Aorta (tissue), 5 donors: ENCODE measurements at places on chromosomes 6 and 20. TPM values are rescaled to one million over a fixed set of nuclear protein-coding genes. Genes with fewer than 3 reads are reported as not detected.
A peak's percentile ranks its signal among the peaks of the same experiment; 100 is the strongest.

The SLC32A1 gene
- total RNA-seq, result not detected

DNA sequence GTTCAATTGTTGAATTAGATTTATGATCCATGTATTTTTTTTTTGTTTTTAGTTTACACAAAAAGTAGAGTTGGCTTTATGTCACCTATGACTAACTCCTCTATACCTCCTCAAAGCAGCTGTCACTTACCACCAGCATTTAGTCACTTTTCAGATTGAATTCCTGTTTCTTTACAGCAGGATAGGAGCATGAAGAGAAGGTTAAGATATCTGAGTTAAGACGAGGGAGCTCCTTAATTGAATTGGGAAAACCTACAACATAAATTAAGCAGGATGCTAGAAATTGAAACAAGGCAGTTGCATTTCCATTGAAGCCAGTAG, 237.2 kb downstream of the FARS2 start:
- no peaks in the 10 kb centered on the region for H3K36me3 ChIP-seq
- no peaks in the 10 kb centered on the region for H3K27me3 ChIP-seq
- no peaks in the 10 kb centered on the region for H3K4me1 ChIP-seq
- no peak overlapping the region for H3K4me3 ChIP-seq
- DNase-seq, result no peak
- no peak overlapping the region for H3K27ac ChIP-seq

The SMLR1 gene
- total RNA-seq, result not detected

The TBX18 gene
- total RNA-seq, result 58.6 TPM

DNA sequence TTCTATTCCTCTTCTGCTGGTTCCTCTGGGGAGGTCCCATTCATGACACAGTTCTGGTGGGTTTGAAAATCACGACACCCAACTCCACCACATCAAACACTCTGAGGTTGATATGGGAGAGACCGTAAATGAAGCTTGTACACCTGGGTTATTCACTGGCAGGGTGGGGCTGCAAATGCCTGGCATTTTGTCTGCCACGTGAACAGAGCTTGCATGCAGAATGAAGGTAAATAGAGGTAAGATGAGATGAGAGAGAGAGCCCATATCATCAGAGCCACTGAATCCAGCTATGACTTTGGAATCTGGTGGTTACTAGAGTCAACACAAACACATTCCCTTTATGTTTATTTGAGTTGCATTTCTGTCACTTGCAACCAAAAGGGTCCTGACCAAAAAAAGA, 97.4 kb downstream of the BANF2 start:
- no peaks in the 10 kb centered on the region for H3K27me3 ChIP-seq
- no peaks in the 10 kb centered on the region for H3K4me1 ChIP-seq
- no peak for DNase-seq
- H3K27ac ChIP-seq, result no peak overlapping the region
- no peaks in the 10 kb centered on the region for H3K36me3 ChIP-seq

- H3K36me3 ChIP-seq, result no peaks in the 10 kb centered on the region
- no peaks in the 10 kb centered on the region for H3K27me3 ChIP-seq
- H3K4me3 ChIP-seq, result no peak overlapping the region
- no peak for DNase-seq
Observed at GRCh38 chr6:146029573-146030184, 817 bp downstream of the GRM1 start.

DNA sequence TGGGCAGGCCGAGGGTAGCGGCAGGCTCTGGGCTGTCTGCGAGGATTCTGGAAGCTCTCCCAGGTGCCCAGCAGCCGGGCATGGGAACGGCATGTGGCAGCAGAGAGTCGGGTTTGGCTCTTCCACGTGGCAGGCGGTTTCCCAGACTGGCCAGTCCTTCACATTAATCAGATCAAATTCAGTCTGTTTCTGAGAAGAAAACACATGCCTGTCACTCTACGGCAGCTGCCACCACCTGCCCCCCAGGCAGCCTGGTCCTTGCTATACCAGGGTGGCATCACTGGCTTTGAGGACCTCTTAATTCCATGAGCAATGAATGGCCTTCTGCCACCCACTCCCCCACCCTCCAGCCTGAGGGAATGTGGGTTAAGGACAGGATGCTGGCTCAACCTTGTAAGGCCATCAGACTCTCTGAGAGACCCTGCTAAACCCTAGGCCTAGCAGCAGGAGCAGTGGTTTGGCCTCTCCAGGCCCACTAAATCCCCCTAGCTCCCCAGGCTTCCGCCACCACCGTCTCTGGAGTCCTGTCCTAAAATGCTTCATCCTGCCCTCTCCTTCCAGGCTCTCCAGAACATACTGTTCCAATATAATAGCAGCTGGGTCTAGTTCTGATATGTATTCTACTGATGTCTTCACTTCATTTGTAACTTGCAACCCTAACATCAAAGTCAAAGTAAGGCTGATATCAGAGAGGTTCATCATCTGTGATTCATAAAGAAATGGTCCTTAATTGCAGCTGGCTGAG, 47.8 kb downstream of the PLCG1 start:
- H3K27me3 ChIP-seq, result no peaks in the 10 kb centered on the region
- no peak overlapping the region for H3K4me3 ChIP-seq
- no peak overlapping the region for H3K27ac ChIP-seq

DNA sequence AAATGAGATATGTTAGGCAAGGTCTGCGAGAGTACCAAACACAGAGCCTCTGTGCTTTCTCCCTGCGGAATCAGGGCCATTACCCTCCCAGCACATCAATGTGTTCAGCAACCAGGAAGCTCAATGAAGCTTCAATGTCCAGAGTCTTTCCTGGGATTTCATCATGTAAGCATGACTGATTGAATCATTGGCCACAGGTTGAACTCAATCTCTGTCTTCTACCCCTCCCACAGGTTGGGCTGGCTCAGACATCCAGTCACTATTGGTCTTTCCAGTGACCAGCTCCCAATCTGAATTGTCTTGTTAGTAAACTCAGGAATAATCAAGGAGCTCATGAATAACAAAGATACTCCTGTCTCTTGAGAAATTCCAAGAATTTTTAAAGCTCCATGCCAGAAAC, 2.7 kb upstream of the DTD1 start:
- no peaks in the 10 kb centered on the region for H3K36me3 ChIP-seq
- no peaks in the 10 kb centered on the region for H3K27me3 ChIP-seq
- no peak overlapping the region for H3K4me3 ChIP-seq
- H3K4me1 ChIP-seq, result no peaks in the 10 kb centered on the region
- H3K27ac ChIP-seq, result no peak overlapping the region
- DNase-seq, result no peak

- H3K27me3 ChIP-seq, result no peaks in the 10 kb centered on the region
- no peak overlapping the region for H3K27ac ChIP-seq
- H3K36me3 ChIP-seq, result no peaks in the 10 kb centered on the region
- no peak overlapping the region for H3K4me3 ChIP-seq
- DNase-seq, result peak; percentile 82
Observed at GRCh38 chr20:51624157-51624731, 81.7 kb upstream of the NFATC2 start.

DNA sequence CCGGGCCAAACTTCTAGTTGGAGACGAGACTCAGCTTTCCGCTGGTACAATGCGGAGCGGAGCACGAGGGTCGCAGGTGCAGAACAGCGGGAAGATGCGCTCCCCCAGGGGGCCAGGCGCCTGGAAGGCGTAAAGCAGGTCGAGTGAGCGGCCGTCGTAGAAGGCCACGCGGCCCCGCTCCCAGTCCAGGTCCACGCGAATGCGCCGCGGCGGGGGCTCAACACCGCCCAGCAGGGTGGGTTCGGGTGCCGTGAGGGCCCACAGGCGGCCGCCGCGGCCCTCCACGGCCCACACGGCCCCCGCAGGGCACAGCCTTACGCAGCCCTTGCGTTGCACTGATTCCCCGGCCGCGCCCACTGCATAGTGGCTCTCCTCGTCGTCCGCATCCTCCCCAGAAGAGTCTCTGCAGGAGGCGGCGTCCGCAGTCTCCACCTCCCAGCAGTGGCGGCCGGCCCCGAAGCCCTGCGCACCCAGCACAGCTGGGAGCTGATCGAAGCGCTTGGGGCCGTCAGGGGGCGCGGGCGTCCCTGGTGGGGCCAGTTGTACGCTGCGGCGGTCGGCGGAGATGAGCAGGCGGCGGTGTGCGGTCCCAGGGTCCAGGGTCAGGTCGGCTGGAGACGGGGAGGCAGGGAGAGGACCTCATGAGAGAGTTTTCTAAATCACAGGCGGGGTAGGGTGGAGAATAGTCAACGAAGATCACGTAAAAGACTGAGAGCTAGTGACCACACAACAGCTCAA, 4.3 kb downstream of the PPP1R11 start:
- no peak overlapping the region for H3K4me3 ChIP-seq
- H3K36me3 ChIP-seq, result no peaks in the 10 kb centered on the region
- H3K4me1 ChIP-seq, result no peaks in the 10 kb centered on the region
- DNase-seq, result peak; percentile 54

DNA sequence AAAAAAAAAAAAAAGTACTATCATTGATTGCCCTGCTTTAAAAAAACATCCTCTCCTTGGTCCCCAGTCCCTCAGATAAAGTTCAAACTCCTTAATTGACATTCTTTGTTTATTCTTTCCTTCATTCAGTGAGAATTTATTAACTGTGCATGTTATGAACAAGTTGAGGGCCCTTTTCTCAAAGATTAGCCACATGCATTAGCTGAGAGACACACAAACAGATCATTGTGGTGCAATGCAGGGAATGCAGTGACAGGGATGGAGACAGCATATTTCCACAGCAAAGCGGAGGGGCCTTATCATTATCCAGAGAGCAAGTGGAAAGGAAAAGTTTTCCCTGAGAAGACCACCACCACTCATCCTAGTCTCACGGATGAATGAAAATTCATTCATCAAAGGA, 21.9 kb upstream of the IPCEF1 start:
- no peaks in the 10 kb centered on the region for H3K36me3 ChIP-seq
- no peaks in the 10 kb centered on the region for H3K27me3 ChIP-seq
- no peak overlapping the region for H3K27ac ChIP-seq

The C4A gene
- total RNA-seq, result 146 TPM

- no peaks in the 10 kb centered on the region for H3K4me1 ChIP-seq
- no peak for DNase-seq
- no peak overlapping the region for H3K27ac ChIP-seq
- H3K4me3 ChIP-seq, result no peak overlapping the region
Observed at GRCh38 chr20:25629816-25630499, 6.1 kb upstream of the NANP start.

DNA sequence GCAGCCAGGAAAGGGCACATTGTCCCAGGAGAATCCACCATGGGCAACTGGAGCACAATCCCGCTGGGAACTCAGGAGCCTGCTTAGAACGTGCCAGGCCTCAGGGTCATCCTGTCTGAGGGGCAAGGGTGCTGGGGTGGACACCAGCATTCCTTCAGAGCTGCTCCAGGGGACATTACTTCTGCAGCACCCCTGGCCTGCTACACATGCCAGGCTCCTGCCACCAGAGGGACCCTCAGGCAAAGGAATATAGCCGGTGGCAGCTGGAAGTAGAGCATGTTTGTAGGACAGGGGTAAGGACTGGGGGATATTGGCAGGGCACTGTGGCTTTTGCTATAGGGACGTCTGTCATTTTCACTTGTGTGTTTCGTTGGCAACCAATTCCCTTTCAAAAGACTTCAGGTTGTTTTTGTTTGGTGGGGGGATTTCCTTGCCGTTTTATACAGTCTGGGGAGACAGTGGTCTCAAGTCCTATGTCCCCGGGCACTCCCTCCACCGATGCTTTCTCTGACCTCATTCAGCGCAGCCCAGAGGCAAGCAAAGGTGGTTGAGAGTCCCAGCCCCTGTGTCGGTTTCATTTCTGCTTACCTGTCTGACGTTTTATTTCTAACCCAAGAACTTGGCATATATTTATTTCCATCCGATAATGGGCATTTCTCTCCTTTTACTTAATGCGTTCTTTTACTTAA, 130.8 kb downstream of the JPH2 start:
- peak; percentile 46 for DNase-seq
- no peak overlapping the region for H3K4me3 ChIP-seq
- peaks cover 2% of the 10 kb centered on the region for H3K36me3 ChIP-seq
- no peaks in the 10 kb centered on the region for H3K27me3 ChIP-seq

The DEFB124 gene
- total RNA-seq, result 7.6 TPM

- no peak overlapping the region for H3K27ac ChIP-seq
- H3K4me1 ChIP-seq, result peaks cover 2% of the 10 kb centered on the region
- no peak overlapping the region for H3K4me3 ChIP-seq
- DNase-seq, result no peak
- H3K36me3 ChIP-seq, result no peaks in the 10 kb centered on the region
- no peaks in the 10 kb centered on the region for H3K27me3 ChIP-seq
Observed at GRCh38 chr6:108254433-108255410, 6.1 kb downstream of the SNX3 start.

- H3K4me3 ChIP-seq, result no peak overlapping the region
- H3K4me1 ChIP-seq, result no peaks in the 10 kb centered on the region
- H3K27ac ChIP-seq, result no peak overlapping the region
- no peak for DNase-seq
Observed at GRCh38 chr6:114024746-114025145, 53.8 kb upstream of the HDAC2 start.

The SLPI gene
- total RNA-seq, result 151 TPM

DNA sequence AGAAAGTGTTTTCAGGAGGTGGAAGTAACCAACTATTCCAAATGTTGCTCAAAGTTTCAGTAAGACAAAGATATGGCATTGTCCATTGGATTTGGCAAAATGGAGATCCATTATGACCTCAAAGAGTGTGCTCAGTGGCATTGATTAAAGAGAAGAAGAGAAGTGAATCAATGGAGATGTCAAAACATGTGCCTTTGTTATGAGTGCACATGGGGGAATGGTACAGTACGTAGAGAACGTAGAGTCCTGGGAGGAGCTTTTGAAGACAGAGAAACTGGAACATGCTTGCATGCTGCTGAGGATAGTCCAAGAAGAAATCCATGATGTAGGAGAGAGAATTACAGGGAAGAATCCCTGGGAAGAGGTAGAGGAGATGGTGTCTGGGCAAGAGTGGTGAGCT, 42.0 kb upstream of the PAX1 start:
- no peak for DNase-seq
- H3K36me3 ChIP-seq, result no peaks in the 10 kb centered on the region
- H3K27ac ChIP-seq, result no peak overlapping the region
- peaks cover 2% of the 10 kb centered on the region for H3K27me3 ChIP-seq

DNA sequence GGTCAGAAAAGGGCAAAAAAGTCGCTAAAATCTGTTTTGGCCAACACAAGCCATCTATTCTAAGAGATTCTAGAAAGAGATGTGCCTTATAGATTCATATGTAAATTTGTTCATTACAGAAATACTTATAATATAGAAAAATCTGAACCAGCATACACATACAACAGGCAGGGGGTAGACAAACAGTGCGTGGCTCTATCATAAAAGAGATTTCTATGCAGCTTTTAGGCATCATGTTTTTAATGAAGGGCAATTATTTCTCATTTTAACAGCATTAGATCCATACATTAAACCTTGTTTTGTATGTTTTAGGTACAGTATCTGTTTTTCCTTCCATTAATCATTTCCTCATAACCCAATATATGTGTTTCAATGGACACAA, 664 bp downstream of the BTN3A3 start:
- no peak overlapping the region for H3K27ac ChIP-seq
- H3K4me3 ChIP-seq, result peak overlapping the region; percentile 95
- no peak for DNase-seq
- H3K36me3 ChIP-seq, result no peaks in the 10 kb centered on the region
- no peaks in the 10 kb centered on the region for H3K27me3 ChIP-seq

GRCh38 chr6:20653085-20653479, 118.8 kb downstream of the CDKAL1 start:
- no peak for DNase-seq
- no peak overlapping the region for H3K27ac ChIP-seq
- no peaks in the 10 kb centered on the region for H3K36me3 ChIP-seq
- no peaks in the 10 kb centered on the region for H3K27me3 ChIP-seq

- H3K36me3 ChIP-seq, result no peaks in the 10 kb centered on the region
- H3K4me1 ChIP-seq, result no peaks in the 10 kb centered on the region
- H3K27me3 ChIP-seq, result no peaks in the 10 kb centered on the region
- no peak overlapping the region for H3K4me3 ChIP-seq
- no peak overlapping the region for H3K27ac ChIP-seq
- DNase-seq, result no peak
Observed at GRCh38 chr20:3818155-3819151, 1.9 kb upstream of the AP5S1 start.
